ENCODE measurements at places on chromosomes 11 and 22.

DNA sequence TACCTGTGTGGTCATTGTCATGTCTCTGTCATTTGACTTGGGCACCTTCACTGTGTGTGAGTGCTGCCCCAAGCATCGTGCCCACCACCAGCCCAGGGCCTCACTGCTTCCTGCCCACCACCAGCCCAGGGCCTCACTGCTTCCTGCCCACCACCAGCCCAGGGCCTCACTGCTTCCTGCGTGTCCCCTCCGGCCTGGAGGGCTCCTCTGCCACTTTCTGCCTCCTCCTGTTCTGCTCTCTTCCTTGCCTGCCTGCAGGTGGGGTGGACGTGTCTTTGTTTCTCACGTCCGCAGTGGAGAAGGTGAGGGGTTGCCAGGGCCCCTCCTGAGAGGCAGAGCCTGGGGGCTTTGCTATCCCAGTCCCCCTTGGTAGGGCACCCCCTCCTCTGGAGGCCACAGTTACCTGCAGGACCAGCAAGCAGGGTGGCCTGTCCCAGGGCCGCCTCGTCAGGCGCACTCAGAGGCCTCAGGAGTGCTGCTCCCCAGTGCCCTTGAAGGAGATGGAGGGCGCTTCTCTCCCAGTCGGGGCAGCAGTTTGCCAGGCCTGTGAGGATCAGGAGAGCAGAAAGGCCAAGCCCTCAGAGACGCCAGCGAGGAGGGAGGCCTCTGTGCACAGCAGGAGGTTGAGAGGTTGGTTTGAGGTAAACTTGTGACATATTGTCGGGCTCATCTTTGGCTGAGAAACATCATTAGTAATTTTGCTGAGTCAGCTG lies 290.7 kb downstream of the TBC1D22A start:
- no peak for DNase-seq

DNA sequence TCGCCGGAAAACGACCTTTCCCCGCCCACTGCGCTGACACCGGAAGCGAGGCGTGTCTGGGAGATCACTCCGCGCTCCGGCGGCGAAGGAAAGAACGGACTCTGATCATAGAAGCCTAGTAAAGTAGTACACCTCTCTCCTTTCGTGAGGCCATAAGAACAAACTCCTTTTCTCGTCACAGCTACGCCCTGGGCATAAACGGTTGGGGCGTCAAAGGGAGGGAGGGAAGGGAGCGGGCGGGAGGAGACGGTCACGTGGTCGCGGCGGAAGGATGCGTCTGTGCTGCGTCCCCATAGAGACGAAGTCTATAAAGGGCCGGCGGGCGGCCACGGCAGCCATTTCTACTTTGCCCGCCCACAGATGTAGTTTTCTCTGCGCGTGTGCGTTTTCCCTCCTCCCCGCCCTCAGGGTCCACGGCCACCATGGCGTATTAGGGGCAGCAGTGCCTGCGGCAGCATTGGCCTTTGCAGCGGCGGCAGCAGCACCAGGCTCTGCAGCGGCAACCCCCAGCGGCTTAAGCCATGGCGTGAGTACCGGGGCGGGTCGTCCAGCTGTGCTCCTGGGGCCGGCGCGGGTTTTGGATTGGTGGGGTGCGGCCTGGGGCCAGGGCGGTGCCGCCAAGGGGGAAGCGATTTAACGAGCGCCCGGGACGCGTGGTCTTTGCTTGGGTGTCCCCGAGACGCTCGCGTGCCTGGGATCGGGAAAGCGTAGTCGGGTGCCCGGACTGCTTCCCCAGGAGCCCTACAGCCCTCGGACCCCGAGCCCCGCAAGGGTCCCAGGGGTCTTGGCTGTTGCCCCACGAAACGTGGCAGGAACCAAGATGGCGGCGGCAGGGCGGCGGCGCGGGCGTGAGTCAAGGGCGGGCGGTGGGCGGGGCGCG lies at the start of gene ATF4:
TSS of gene ATF4 (plus strand) at position 337 of the 880 bp plus-strand sequence. CDS start 884 bp downstream, outside the sequence.
- peak; percentile 40 for DNase-seq

DNA sequence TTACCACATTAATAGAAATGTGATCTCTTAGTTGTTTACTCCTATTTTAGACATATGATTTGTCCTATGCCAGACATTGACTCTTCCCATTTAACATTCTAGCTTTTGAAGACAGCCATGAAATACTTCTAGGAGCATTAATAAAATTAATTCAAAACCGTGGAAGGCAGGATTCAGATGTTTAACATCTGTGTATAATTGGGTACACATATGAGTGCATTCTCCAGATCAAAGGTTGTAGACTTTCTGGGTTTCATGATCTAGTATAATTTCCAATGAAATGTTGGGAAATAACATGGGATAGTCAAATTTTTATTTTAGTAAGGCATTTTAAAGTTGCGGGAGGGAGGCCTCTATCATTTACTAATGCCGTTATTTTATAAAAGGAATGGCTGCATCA lies 35.2 kb upstream of the CCDC89 start:
- DNase-seq: no peak

DNA sequence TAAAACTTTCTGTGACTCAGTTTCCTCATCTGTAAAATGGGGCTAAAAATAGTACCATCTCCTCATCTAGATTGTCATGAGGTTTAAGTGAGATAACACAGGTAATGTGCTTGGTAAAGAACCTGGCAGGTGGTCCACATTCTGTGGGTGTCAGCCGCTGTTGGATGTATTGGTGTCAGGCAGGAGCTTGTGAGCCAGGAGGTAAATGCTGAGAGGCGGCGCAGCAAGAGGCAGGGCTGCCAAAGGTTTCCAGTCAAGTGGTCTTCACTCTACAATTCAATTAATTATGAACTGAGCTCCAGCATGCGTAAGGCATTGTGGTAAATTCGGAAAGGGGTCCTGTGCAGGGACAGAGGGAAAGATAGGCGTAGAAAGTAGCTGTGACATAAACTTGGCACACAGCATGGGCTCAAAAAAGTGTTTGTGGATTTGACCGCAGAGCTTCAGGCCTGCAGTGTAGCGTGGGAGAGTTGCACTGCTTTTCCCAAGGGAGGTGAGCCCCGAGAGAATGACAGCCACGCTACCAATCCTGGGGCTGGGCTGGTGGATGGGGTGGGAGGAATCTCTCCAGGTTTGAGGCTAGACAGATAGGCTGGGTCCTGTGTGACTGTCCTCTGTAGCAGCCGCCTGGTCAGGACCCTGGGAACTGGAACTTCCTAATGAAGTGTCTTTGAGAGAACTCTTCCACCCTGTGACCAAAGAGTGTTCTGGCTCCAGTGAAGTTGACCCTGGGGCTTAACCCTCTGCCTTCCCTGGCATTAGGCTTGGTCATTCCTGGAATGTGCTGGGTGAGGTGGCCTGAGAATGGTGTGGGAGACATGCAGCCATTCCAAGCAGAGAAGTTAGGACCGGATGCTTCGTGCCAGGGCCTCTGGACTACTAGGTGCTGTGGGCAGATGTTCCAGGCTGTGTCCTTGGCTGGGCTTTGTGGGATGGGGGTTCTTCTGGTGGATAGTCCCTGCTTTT lies 122.4 kb downstream of the FEZ1 start:
- no peak for DNase-seq
